NCI-H2171 (cell line): ENCODE measurements at places on chromosomes 3 and 15.

DNA sequence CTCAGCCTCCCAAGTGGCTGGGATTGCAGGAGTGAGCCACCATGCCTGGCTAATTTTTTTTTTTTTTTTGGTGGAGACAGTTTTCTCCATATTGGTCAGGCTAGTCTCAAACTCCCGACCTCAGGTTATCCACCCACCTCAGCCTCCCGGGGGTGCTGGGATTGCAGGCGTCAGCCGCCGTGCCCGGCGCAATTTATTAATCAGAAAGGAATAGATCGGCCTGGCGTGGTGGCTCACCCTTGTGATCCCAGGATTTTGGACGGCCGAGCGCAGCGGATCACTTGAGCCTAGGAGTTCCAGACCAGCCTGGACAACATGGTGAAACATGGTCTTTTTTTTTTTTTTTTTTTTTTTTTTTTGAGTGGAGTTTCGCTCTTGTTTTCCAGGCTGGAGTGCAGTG, 13.3 kb upstream of the GOLGA8M start:
- DNase-seq, result no peak

DNA sequence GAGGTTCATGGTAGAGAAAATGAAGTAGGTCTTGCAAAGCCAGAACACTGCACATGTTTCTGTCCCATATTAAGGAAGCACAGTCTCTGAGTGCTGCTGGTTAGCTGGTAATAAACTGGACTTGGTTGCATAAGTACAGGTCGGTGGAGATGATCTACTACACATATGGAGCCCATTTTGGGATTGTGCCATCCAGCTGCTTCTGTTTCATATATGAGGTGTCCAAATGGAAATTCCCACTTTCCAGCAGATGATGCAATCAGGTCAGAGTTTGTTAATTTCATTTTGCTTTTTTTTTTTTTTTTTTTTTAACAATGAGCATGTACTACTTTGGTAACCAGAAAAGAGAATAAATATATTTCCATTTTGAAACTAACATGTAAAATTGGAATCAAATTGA, 122.6 kb downstream of the SATB1 start:
- no peak for DNase-seq

GRCh38 chr15:84685304-84685703, 27.3 kb upstream of the NMB start:
- DNase-seq, result peak; percentile 77

- peak; percentile 51 for DNase-seq
Observed at GRCh38 chr3:184761075-184761841, 49.4 kb upstream of the MAGEF1 start.

DNA sequence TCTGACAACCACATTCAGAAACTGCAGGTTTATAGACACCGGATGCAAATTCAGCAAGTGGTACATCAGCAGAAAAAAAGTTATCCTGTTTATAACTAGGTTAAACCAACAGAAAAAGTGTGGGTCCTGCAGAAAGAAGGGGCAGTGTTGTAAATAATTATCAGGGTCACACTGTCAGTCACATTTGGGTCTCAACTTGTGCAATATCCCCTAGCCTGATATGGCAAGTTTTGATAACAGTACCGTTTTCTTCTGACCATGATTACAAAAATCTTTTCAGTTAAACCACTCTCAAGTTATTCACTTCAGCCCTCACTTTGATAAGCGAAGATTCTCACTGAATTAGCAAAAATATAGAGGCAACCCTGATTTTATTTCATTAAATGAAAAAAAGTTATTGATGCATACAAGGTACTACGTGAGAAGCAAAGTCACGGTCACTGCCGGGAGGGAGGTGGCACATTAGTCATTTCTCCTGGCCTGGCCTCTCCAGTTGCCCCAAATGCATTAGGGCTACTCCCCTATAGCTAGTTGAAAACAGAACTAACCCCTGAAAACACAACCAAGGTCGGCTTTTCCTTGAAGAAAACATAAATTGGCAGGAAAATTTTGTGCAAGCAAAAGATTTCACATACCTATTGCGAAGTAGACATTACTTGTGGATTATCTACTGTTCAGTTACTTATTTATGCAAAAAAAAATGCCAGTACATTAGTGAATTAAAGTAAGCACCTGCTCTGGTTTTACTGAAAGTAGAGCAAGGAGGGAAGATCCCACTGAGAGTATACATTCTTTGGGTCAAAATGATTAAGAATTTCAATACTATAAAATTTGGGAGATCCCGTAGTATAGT, 28.6 kb downstream of the IL5RA start:
- no peak for DNase-seq

DNA sequence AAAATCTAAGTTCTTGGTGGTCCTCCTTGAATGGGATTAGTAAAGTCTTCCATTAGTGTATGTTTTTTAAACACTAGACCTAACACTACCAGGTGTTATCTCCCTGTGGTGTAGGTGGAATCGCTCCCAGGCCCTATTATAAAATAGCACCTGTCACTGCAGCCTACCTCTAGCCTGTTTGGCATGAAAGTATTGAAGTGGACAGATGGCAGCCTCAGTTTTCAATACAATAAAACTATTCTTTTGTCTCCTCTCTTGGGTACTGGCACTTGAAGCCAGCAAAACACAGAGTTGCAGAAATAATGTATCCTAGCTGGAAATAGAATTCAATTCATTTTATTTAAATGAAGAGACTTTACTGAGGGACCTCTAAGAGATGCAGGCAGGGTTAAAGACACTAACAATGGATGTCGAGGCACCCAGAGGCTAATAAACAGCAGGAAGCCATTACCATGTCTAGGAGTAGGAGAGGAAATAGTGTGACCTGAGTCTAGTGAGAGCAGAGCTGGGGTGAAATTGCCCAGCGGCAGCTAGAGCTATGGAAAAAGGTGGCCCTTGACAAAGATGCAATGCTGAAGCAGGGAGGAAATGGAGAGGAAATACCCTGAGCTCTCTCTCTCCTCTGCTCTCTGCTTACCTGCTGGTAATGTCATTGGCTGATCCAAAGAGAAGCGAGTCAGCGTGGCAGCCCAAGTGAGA, 49.1 kb upstream of the TMEM158 start:
- peak; percentile 16 for DNase-seq

DNA sequence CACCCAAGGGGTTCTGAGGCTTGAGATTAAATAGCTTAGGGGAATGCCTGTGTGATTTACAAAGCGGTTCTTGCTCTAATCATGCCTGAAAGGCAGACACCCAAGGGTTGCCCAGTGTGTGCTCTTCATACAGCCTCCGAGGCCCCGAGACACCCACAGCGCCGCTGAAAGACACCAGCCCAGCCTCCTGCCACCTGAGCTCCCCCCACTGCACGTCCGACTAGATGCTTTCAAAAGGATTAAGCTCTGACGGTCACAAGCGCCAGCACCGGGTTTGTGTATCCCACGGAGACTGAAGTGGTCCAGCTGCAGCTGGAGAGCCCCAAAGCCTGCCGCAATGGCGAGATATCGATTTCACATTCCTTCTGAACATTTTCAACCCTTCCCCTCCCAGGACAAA, 50.3 kb downstream of the SPATA12 start:
- DNase-seq, result no peak

DNA sequence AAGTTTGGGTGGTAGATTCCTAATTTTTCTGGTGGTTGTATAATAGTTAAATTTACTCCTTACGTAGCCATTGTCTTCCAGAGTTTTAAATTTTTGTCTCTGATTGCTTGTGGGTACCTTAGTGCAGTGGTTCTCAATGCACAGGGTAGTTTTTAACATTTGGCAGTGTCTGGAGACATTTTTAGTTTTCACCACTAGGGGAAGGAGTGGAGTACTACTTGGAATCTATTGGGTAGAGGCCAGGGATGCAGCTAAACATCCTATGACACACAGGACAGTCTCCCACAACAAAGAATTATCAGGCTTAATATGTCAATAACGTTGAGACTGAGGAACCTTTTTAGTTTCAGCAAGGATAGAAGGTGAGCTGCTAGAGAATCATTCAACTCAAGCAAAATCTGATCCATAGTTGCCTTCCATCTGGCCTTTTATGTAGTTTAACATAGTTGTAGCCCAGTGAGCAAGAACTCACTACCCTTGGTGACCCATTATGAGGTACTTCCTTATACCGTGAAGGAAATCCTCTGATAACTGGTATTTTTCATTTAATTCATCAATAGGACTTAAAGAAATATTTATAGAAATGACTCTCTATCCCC, 8.6 kb upstream of the STX19 start:
- peak; percentile 0 for DNase-seq

DNA sequence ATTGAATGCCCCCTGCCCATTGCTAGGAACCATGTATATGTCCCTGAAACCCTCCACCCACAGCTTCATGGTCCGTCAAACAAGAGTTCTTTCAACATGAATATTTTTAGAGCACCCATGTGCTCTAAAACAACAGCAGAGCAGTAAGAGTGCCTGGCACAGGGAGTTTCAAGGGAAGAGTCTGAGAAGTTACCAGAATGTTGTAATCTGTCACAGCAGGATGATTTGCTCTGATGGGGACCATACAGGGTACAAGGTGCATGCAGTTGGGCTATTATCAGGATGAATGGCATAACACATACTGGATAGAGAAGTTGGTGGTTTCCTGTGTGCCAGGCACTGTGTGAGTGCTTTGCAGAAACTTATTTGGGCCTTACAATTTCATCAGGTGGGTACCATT, 27.8 kb upstream of the FLNB start:
- no peak for DNase-seq

- DNase-seq, result peak; percentile 88
Observed at GRCh38 chr3:9396301-9396631, 1.1 kb upstream of the SETD5 start.

DNA sequence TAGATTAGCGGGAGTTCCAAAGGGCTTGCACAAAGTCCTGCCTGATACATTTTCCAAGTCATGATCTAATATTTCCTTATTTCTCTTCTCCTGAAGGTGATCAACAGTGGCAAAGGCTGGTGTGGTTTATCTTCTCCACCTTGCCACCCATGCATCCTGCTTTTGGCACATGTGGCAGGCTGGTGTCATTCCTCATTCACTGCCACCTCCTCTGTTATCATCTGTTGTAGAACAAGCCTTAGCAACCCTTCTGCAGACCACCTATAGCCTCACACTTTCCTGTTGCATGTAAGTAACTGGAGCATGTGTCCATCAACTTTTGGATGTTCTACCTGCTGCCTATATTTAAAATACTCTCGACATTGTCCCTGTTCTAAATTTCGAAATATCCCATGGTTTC, 294.1 kb downstream of the ZBTB20 start:
- DNase-seq, result no peak

GRCh38 chr3:122415104-122415744, 638 bp downstream of the WDR5B start:
- DNase-seq, result no peak

- DNase-seq, result no peak
Observed at GRCh38 chr15:66799242-66799641, 97.2 kb downstream of the SMAD6 start.

- no peak for DNase-seq
Observed at GRCh38 chr3:142735462-142735861, 11.6 kb downstream of the TRPC1 start.

DNA sequence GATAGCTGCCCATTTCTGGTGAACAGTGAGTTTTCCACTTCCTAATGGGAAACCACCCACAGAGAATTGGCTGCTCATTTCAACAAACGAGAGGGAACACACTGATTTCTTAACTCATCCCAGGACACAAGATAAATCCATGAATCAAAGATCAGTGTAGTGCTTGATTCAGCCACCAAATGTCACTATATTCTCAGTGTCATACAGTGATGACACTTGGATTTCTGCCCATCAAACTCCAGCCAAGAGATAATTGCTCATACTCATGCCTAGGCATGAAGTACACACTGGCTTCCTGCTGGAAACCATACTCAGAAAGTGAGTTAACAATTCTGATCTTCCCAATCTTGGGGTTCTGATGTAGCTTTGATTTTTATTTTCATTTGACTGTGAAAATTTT, 35.4 kb upstream of the GRM7 start:
- DNase-seq, result no peak

GRCh38 chr3:4224331-4224730, 78.8 kb upstream of the SETMAR start:
- DNase-seq, result no peak

- DNase-seq, result peak; percentile 34
Observed at GRCh38 chr15:80431635-80432344, 27.6 kb downstream of the ARNT2 start.

DNA sequence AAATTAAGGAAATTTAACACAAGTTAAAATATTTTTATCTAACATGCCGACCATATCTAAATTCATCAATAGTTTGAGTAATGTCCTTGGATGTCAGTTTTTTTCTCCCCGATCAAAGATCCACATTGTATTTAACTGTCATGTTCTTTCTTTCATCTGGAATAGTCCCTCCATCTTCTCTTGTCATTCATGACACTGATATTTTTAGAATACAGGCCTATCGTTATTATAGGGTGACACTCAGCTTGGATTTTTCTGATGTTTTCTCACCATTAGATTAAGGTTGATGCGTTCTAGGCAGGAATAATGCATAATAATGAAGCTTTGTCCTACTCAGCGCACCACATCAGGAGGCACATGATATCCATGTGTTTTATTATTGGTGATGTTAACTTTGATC, 13.2 kb upstream of the PYGO1 start:
- DNase-seq, result no peak

- no peak for DNase-seq
Observed at GRCh38 chr3:99865321-99865720, 47.7 kb downstream of the CMSS1 start.

DNA sequence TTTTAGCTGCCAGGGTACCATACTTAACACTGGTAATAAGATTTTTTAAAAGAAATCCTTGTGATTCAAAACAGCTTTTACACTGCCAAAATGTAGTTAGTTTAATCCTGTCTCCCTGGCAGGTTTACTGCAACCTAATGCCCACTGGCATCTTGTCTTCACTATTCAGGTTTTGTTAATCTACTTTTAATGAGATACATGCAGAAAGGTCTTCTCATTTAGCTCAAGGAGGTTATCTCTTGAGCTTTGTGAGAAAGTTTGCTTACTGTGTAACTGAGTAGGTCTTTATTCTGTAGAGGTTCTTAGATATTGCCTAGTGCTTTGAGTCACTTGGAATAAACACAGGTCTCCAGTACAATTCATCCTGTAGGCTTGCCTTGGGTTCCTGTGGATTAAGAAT, 110.7 kb downstream of the PIK3R4 start:
- DNase-seq, result no peak

DNA sequence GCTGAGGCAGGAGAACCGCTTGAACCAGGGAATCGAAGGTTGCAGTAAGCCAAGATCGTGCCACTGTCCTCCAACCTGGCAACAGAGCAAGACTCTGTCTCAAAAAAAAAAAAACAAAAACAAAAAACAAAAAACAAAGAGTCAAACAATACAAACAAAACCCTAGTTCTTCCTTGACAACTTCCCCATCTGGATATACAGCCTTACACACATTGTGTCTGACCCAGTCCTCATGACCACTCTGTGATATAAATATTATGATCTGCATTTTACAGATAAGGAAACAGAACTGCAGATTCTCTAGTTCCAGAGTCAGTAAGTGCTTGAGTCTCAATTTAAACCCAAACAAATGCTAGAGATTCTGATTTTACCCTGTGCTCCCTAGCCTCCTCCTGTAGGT, 4.8 kb upstream of the ESYT3 start:
- no peak for DNase-seq

- DNase-seq, result no peak
Observed at GRCh38 chr3:140711390-140712035, 33.6 kb downstream of the TRIM42 start.

- no peak for DNase-seq
Observed at GRCh38 chr3:5006755-5007202, 27.5 kb downstream of the BHLHE40 start.
